ENCODE measurements at places on chromosomes 12 and 14. TPM values are rescaled to one million over a fixed set of nuclear protein-coding genes. Genes with fewer than 3 reads are reported as not detected.

DNA sequence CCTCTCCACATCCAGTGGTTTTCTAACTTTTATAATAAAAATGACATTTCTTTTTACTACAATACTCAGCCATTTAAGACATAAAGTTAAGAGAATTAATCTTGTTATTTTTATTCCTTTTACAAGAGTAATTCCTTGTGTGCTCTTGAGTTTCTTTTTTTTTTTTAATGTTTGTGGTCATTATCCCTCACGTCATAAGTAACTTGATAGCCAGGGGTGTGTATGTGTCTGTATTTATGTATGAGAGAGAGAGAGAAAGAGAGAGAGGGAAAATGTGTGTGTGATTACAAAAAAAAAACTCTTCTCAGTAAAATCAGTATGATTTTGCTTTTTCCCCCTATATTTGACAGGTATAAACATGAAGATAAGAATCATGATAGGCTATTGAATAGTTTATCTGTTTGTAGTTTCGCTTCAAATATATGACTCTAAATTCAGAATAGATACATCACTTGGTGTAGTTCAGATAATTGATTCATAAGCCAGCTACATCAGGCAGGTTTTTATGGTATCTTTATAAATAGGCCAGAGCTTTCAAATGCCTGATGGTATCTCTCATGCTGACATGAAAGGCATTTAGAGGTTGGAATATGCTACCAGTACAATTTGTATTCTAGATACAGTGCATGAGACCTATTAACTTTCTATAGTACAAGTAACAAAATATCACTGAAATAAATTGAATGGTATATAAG, 34.9 kb downstream of the RERGL start:
- DNase-seq = no peak

DNA sequence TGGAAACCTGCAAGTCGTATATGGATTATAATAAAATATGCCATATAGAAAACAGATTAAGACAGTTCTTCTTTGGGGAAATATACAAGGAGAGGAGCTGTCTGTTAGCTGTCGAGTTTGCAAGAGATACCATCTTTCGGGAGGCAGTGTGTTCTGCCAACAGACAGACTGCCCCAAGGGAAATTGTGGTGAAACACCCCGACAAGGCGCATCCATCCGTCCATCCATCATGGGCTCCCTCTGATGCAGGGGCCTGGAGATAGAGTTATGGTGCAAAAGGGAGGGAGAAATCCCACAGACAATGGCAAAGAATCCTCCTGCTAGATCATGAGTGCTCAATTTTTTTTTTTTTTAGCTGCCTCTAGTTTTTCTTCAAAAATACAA, 156.3 kb downstream of the DPF3 start:
- no peak for DNase-seq

Gene SMAGP
- 5.0 TPM for total RNA-seq

- DNase-seq = peak; percentile 58
Measured at GRCh38 chr12:47651368-47652254, 54.2 kb downstream of the RPAP3 start.

DNA sequence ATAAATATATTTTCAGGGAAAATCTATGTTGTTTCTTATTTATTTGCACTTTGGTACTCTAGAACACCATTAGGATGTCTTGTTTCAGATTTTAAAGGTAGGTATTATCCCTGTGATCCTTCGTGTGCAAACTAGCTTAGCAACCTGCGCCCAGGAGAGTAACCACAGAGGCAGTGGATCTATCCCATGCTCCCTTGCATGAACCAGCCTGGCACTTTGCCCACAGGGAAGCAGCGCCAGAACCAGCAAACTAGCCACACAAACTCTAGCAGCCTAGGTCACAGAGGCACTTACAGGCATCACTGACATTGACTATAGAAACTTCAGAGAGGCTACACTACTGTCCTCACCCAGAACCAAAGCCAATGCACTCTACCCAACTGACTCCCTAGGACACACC, 76.1 kb downstream of the TSHR start:
- DNase-seq = no peak

GRCh38 chr14:101605836-101606235, 44.5 kb downstream of the DIO3 start:
- no peak for DNase-seq

GRCh38 chr12:114450019-114450418, 44.1 kb upstream of the TBX5 start:
- DNase-seq = no peak

Gene OR6C2
- not detected for total RNA-seq

DNA sequence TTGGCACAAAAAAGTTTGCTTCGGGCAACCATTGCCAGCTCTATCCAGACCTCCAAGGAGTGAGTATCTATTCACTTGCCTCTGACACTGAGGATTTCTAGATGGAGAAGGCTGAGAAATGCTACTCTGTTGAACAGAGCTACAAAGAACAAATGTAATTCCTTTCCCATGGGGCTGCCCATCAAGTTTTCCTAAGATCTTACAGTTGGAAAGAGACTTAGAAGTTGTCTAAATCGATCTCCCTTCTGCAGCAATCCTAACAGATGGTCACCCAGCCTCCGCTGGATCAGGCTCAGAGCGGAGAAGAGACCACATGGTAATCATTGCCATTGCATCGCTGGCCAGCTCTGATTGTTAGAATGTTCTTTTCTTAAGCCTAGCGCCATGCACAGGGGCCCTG, 110.1 kb upstream of the BCL2L14 start:
- no peak for DNase-seq

DNA sequence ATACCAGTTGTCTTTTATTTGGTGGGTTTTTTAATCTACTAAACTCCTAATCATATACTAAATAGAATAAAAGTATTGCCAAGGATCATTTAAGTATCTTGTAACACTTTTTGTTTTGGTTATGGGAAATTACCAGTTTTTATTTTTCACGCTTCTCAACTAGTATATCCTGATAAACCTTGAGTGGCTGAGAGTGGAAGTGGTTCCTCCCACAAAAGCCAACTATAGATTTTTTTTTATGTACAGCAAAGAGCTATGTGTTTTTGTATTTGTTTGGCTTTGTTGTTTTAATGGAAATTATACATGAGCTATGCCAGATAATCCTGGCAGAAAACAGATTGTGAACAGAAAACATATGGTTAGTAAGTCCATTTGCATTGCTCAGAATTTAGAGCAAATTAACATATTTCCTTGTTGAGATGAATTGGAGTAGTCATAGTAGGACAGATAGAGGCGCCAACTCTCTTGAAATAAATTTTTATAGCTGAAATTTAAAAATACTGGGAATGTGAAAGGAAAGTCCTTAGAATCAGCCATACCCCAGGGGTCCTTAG, 60.9 kb upstream of the PSMA6 start:
- DNase-seq = no peak

Gene KRT85
- total RNA-seq = not detected

- no peak for DNase-seq
Measured at GRCh38 chr14:100402631-100403030, 79.5 kb downstream of the SLC25A47 start.

- DNase-seq = no peak
Measured at GRCh38 chr12:96425321-96425720, 25.1 kb upstream of the CDK17 start.

Gene C12orf54
- not detected for total RNA-seq

DNA sequence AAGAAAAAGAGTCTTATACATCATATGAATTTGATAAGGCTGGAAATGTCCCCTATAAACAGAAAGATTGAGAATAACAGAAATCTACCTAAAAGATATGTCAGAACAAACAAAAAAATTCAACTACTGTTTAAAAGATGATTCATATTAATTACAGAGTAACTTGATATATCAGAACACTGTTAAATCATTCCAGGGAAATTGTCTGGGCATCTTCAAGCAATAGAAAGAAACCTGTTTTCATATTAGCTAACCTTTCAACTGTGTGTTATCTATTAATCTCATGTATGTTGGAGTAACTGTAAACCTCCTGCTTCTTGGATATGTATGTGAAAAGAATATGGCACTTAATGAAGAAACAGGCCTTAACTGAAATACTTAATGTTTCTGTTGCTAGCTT, 96.7 kb downstream of the NUBPL start:
- DNase-seq = no peak

DNA sequence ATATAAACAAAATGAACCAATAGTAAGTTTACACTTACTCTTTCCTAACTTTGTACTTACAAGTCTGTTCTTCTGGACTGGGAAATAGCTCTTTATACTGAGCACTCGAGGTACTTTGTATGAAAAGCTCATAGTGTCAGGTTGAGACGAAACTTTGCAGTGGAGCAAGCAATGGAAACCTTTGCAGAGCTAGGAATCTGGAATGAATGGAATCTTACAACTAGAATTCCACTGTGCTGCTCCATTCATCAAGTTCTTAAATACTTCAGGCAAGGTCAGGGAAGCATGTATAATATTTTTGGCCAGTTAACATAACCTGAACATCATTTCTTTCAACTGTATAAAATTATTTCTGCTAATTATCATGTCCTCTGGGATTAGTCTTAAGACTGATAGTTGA, 1327.5 kb upstream of the FLRT2 start:
- DNase-seq = no peak

GRCh38 chr14:67962215-67962644, 142.7 kb downstream of the RAD51B start:
- no peak for DNase-seq

DNA sequence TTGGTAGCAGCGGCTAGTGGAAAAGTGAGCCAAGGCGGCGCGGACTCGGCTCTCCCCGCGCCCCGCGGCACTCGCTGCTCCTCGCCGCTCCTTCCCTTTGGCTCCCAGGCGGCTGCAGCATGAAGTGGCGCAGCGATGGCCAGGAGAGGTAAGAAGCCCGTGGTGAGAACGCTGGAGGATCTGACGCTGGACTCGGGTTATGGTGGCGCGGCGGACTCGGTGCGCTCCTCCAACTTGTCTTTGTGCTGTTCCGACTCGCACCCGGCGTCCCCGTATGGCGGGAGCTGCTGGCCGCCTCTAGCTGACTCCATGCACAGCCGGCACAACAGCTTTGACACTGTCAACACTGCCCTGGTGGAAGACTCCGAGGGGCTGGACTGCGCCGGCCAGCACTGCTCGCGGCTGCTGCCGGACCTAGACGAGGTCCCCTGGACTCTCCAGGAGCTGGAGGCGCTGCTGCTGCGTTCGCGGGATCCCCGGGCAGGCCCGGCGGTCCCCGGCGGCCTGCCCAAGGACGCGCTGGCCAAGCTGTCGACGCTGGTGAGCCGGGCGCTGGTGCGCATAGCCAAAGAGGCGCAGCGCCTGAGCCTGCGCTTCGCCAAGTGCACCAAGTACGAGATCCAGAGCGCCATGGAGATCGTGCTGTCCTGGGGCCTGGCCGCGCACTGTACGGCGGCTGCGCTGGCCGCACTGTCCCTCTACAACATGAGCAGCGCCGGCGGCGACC, 225.6 kb upstream of the CRY1 start:
- DNase-seq = no peak

Gene SARNP
- 50.1 TPM for total RNA-seq

GRCh38 chr12:124484067-124484466, 83.3 kb downstream of the NCOR2 start:
- DNase-seq = peak; percentile 37

DNA sequence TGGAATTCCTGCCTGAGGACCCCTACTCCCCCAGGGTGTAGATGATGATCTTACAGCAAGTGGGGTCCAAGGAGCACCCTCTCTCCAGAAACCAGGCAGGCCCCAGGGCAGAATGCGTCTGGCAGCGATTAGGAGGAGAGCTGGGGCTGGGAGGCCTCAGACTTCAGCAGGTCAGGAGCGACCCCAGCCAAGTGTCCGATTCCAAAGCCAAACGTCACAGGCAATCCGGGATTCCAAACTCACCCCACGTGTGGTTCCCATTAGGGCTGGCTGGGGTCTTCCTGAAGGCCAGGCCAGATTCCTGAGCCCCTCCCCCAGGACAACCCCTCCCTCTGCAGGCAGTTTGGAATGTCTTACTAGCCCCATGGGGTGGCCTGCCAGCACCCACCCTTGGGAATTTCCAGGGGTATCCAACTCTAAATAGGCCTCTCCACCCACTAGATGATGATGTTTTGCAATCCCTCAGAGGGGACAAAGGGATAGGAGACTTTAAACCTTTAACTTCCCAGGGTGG, 17.3 kb upstream of the FIGNL2 start:
- DNase-seq = no peak

DNA sequence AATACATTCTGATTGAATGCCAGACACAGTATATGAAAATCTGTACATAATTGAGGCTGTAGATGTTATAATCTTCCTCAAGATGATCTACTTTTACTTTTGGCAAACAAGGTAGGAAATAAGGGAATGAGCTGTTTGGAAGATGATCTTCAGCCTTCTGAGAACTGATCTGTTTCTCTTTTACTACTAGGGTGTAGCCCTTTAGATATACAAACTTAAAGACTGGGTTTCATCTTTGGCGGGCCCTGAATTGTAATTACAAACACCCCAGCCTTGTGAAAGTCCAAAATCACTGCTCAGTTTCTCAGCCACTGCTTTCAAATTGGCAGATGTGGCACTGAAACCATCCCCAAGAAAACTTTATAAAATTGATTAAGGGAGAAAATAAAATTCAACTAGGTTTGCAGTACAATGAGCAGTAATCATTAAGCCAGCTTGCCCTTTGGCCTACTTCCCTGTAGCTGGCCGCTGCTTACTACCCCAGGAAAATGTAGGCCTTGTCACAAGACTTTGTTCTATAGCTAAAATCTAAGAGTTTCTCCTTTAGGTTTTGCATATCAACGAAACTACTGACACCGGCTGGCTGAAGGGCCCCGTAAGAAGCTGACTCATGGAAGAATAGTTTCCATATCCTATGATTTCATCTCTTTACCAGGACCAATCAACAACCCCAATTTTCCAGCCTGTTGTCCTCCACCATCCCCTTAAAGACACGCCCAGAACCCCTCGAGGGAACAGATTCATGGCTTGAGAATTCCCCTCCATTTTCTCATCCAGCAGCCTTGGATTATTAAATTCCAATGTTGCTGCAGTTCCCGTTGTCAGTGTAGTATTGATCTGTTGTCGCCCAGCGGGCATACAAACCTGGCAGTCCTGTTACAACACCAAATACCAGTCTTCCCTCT, 210.8 kb downstream of the PCNX1 start:
- DNase-seq = no peak

Gene DIO3
- 1.1 TPM for total RNA-seq
